ENCODE measurements at places on chromosomes 4 and X.

- no peak for DNase-seq
Observed at GRCh38 chr4:100369871-100370270, 148.0 kb downstream of the EMCN start.

DNA sequence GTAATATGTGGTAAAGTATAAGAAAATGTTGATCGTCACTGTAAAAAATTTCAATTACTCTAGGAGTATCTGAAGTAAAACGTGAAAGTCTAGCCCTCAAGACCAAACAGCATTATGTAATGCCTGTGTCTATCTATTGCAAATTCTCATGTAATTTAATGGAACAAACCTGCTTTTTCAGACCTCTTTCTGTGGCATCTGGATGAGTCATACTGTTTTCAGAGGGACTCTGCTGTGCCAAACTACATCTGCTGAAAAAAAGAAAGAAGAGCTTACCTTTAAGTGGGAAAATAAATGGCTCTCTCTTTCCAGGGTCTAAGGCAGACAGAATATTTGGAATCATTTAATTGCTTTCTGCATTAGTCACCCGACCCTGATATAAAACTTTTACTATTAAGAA lies 89.8 kb upstream of the ARMCX2 start:
- no peak for DNase-seq

DNA sequence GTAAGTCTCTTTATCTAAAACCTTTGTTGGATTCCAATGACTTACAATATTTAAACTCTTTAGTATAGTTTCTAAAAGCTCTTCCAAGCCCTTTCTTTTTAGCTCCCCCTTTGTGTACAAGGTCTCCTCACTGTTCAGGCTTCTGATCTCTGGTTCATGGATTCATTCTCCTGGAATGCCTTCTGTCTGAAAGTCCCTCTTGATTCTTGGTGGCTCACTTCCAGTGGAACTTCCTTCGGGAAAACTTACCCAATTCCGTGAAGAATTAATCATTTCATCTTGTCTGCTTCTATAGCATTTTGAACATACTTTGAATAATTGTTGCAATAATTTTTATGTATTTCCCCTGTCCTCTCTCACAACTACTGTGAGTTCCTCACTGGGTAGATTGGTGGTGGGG lies 3.6 kb downstream of the ARHGAP24 start:
- DNase-seq, result no peak

DNA sequence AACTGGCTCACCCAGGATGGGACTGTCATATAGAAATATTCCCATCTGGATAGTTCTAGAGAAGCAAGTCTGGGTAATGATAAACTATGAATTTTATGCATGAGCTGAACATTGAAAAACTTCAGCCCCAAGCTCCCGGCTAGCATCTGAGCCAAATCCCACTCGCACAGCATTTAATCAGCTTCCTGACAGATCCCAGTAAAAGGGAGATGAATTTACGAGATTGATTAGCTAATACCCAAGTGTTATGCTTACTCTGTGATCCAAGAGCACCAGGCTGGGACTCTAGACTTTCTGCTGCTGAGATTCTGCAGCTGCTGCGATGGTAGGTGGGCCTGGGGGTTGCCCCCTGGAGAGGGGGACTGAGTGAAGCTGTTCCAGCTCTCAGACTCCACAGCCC lies 28.0 kb downstream of the FRMPD3 start:
- no peak for DNase-seq

DNA sequence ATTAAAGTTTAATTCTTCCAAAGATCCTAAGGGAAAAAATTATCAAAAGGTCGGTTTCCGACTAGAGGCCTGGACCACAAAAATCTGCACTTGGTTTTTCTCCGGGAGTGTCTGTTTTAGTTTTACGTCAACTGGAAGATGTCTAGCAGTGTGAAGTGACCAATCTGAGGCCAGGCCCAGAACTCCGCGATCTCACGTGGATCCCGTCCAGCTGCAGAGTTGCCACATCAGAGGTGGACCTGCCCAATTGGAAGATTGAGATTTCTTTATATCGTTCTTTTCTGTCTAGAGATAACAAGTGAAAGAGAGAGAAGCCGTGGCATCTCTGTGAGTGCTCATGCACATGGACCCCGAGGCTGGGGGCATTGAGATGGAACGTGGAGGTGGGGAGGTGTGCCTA lies 115.8 kb downstream of the AFF1 start:
- DNase-seq, result no peak

- no peak for DNase-seq
Observed at GRCh38 chrX:13077168-13077567, 32.7 kb upstream of the FAM9C start.

DNA sequence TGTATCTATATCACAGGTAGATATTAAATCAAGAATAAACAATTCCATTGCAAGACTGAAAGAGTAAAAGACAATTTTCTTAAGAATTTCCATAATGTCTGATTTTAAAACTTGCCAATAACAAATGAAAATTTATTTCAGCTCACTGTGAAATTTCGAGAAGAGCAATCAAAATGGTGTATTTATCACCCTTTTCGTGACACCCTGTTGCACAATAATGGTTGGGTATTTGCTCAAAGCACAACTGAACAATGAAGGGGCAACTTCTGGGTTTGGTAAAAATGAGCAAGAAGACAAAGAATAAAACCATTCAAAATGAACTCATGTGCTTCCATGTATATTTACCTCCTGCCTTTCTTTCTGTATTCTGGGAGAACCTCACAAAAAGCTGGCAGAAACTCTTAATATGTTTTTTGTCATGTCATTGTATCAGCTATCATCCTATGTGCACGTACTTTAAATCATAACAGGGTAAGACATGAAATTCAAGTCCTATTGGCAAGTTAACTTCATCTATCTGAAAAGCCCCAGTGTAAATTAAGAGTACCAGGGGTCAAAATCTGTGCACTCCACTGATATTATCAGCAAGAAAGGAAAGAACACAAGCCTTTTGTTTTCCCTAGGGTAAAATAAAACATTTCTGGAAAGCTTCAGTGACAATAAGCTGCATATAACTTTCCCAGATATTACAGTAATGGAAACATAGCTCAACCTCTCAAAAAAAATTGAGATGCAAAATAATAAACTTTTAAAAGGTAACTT lies 126.9 kb upstream of the CBR4 start:
- no peak for DNase-seq

DNA sequence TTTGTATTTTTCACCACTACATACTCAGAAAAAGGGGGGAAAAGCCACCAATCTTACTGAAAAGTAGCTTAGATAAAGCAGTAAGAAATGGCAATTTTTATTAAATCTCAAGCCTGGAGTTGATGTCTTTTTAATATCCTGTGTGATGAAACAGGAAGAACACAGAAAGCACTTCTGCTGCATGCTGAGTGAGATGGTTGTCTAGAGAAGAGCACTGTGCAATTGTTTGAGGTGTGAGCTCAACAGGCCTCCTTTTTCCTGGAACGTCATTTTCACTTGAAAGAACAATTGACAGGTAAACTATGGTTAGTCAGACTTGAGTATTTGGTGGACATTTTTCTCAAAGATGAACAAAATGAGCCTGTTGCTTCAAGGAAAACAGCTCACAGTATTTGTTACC lies 73.9 kb downstream of the RTL5 start:
- DNase-seq, result no peak

DNA sequence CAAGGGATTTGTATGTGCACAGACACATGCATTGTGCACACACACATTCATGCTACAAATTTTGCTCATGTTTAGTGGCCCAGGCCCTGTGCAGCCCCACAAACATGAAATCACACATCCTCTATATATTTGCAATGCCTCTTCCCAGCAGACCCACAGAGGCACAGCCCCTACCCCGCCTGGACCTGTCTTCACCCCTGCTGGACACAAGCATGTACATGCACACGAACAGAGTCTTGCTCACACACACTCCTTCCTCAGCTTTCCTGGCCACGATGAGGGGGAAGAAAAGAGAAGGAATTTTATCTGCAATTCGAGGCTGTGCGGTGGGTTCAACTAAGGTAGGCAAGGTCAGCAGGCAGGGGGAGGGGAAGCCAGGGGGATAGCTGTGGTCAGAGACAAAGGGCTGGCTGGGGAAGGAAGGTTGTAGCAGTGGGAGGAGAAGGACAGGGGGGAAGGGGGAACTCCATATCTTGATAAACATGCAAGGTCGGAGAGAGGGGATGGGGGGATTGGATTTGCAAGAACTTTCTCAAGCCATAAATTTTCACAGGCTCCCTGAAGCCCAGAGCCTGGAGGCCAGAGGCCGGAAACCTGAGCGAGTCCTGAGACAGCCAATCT lies 156.4 kb downstream of the EFNB1 start:
- DNase-seq, result no peak

DNA sequence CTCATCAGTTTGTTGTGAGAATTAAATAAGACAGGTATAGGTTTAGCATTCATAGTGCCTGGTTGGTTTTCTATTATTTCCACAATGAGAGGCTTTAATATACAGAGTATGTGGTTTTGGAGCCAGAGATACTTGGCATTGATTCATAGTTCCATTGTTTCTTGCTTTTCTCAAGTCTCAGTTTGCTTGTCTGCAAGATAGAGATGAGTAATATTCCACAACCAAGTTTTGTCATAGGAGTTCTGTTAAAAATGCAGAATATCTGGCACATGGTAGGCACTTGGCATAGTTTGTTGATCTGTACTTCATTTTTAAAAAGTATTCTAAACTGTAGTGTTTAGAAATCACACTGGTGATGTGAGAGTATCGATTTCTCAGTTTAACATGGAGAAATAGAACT lies 37.5 kb upstream of the EDA2R start:
- no peak for DNase-seq

Data from epithelial cell of prostate (primary cell).